ENCODE measurements at places on chromosomes 5 and 9.

DNA sequence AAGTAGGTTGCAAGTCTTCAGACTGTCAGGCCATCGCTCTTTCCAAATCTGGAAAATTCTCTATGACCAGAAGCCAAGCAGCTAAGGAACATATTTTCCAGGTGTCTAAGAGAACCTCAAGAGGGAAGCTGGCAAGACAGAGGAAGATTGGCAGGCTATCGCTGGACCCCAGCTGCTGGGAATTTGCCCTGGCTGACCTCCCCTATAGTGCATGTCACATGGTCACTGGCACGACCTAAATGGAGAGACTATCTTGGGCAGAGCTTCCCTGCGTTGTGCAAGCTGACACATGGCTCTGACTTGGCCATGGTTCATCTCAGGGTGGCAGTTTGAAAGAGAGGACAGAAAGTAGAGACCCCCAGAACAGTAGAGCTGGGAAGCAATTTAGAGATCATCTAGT lies 104.9 kb upstream of the ZNF618 start:
- no peak for DNase-seq

DNA sequence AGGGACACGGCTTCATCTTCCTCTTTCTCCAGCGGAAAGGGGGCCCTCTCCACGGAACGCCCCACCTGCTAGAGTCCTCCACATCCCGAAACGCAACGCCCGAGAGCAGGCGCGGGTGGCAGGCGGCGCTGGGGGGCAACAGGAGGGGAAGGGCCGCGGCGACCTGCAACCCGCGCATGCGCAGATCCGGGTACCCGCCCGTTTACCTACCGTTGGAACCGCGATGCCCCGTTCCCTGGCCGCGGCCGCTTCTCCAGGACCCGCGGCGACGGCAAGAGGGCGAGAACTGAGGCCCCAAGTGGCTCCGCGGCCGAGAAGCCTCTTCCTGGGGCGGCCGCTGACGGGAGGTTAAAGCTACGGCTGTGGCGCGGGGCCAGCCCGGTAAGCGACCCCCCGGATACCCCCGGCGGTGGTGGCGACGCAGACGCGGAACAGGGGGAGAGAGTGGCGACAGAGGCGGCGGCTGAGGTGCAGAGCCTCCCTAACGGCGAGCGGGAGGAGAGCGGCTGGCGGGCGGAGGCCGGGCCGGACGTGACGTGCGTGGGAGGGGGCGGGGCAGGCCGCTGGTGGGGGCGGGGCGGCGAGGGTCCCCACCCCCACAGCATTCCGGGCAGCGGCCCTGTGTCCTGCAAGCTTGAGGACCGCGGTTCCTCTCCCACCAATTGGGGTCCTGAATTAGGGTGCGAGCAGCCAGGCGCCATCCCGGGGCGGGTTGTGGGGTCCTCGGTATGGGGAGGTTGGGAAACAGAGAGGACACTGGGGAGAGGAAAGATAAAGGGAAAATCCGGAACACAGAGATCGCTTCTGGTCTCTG lies at the start of gene FAM13B:
FAM13B (minus strand) TSS at position 508 of the 814 bp plus-strand sequence. CDS start 13,968 bp downstream, outside the sequence.
- DNase-seq = peak; percentile 79

- no peak for DNase-seq
Observed at GRCh38 chr5:120599576-120599975, 135.5 kb downstream of the PRR16 start.

DNA sequence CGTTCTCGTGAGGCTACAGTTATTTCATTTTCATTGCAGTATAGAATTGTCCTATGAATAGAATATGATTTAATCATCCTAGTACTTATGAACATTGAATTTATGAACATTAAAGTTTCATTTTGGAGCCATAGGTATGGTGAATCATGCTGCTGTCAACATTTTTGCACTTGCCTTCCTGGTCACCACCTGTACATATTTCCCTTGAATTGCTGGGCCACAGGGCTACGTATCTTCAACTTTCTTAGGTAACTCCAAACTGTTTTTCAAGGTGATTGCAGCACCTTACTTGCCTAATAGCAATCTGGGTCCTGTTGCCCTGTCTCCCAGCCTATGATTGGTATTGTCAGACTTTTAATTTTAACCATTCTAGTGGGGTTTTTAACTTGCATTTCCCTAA lies 6.5 kb upstream of the RNF145 start:
- no peak for DNase-seq

- no peak for DNase-seq
Observed at GRCh38 chr5:39498278-39498952, 73.6 kb upstream of the DAB2 start.

GRCh38 chr9:136047076-136047774 lies 47.9 kb downstream of the NACC2 start:
- DNase-seq = no peak

GRCh38 chr5:178241688-178242231 lies 9.2 kb upstream of the PHYKPL start:
- no peak for DNase-seq

DNA sequence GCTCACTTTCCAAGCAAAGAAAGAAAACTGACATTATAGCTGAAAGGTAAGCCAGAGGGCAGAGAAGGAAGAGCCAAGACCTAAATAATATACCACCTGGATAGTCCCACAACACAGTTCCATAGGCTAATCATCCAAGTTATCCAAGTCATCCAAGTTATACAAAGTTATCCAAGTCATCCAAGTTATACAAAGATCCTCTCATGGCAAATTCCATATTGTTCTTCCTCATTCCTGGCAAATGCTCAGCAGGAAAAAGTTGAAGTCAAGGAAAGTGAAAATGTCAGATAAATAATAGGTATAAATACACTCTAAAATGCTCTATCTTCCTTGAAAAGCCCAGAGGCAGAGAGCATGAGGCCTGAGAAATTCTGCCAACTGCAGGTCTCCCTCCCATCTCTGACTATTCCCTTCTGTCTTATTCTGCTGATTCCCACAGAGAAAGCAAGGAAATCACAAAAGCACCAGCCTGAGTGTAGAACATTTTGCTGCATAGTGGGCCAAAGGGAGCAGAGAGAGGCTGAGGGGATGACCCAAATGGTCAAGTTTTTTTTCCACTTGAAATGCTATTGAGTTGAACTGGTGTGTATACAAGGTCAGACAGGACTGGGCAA lies 12.5 kb downstream of the MCTP1 start:
- DNase-seq = peak; percentile 72

GRCh38 chr5:56490971-56491468 lies 257.9 kb upstream of the ANKRD55 start:
- no peak for DNase-seq

- no peak for DNase-seq
Observed at GRCh38 chr5:129078660-129079059, 15.9 kb upstream of the ISOC1 start.

GRCh38 chr9:134283692-134284265 lies 42.5 kb upstream of the RXRA start:
- peak; percentile 4 for DNase-seq

GRCh38 chr9:134677743-134678142 lies 36.1 kb downstream of the COL5A1 start:
- no peak for DNase-seq

- DNase-seq = no peak
Observed at GRCh38 chr9:137716694-137717287, 98.0 kb downstream of the EHMT1 start.

- DNase-seq = no peak
Observed at GRCh38 chr9:101578378-101578777, 16.4 kb downstream of the PPP3R2 start.

- DNase-seq = no peak
Observed at GRCh38 chr9:94183240-94183999, 75.7 kb upstream of the ZNF169 start.

GRCh38 chr9:130262771-130263170 lies 2.8 kb upstream of the HMCN2 start:
- no peak for DNase-seq

DNA sequence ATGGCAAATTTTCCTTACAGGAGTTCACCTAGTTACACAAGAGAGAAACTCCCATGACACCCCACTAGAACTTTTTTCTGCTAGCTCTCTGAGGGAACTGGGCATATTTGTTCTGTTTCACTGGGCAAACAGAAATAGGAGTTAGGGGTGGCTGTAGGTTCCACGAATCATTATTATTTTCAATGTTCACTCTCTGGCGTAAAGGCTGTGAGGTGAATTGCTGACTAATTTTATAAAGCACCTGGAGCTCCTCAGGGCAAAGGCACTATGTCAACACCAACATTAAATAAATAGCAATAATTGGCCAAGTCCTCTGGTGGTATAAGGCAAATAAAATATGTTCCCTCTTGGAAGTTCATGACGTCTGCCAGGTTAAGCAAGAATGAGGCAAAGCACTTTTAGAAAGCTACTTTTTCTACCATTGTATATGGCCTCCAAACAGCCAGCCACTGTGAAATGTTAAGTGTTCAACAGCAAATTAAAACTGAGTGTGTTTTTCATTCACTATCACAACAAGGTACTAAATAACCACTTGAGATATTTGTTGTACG lies 344.6 kb downstream of the PDE4D start:
- DNase-seq = no peak

- no peak for DNase-seq
Observed at GRCh38 chr5:171424726-171425125, 5.3 kb downstream of the FGF18 start.

- no peak for DNase-seq
Observed at GRCh38 chr5:14149672-14150274, 6.6 kb downstream of the TRIO start.

DNA sequence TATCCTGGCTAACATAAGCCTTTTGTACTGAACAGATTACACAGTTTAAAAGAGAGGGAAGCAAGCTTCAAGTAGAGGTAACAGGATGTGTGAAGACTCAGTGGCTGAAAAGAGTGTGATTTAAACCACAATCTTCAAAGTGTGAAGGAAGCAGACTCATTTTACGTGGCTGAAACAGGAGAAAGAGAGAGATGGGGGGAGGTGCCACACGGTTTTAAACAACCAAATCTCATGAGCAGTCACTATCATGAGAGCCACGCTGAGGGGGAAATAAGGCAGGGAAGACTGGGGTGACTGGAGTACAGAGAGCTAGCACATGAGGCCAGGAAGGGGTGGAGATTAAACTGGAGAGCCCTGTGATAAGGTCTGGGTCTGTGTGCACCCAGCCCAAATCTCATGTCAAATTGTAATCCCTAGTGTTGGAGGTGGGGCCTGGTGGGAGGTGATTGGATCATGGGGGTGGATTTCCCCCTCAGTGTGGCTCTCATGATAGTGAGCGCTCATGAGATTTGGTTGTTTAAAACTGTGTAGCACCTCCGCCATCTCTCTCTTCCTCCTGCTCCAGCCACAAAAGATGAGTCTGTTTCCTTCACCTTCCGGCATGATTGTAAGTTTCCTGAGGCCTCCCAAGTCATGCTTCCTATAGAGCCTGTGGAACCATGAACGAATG lies 318.6 kb upstream of the CD180 start:
- no peak for DNase-seq

DNA sequence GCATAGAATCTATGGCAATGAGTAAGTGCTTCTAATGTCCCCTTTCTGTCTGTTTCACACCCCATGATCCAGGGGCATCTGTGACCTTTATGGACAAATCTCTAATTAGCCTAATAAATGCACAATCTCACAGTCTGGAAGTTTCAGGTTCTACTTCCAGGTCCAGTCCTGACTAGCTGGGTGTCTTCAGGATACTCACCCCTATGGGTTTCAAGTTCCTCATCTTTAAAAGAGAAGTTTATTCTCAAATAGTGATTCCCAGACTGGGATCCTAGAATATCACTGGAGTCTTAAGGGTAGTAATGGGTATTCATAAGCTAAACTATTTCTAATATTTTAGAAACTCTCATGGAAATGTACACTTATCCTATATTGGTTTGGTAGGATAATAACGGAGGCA lies 77.2 kb upstream of the ABCA1 start:
- DNase-seq = no peak

GRCh38 chr5:61569353-61569752 lies 237.3 kb downstream of the ZSWIM6 start:
- DNase-seq = no peak

DNA sequence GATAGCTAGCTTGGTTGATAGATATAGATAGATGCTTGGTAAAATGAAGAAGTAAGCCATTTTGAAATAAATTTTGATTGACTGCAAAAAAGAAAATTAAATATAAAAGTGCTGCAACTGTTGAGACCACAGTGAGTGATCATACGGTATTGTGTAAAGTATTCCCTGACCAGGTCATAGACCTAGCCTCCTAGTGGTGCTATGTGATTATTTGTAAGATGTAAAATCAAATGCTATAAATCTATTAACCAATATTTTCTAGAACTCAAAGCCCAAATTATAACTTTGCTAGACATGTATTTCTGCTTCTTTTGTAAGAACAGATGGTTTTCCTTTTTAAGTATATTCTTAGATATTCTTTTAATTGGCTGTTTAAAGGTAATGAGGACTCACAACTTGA lies 480.2 kb upstream of the PTPRD start:
- no peak for DNase-seq

DNA sequence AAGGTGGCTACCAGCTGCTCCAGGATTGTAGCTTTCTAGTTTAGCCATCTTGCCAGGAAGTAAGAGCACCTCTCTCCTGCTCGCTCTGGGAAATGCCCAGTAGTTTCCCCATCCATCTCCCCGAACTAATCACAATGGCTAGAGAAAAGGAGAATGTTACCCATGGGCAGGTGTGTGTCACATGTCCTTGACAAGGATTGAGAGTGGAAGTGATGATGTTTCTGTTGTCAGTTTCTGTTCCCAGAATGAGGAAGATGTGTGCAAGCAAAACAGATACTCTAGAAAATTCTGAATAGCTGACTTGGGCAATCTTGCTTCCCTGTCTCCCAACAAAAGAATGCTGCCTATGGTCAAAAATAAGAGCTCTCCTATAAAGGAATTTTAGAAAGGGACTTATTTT lies 429.5 kb downstream of the EBF1 start:
- no peak for DNase-seq

GRCh38 chr5:180018347-180019060 lies 53.1 kb downstream of the RNF130 start:
- DNase-seq = no peak

DNA sequence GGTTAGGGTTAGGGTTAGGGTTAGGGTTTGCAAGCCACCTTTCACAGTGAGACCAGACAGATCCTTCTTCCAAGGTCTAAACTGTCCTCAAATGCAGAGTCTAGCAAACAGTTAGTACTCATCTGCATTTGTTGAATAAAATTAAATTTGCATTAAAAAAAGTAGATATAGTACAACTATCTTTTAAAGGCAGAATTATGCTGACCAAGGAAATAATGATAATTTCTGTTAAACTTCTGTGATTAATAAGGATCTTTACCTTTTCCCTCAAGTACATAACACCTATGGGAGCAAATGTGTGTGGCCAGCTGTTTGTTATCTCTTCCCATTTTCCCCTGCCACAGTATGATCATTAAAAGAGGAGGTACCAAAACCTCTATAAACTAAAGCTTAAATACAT lies 19.8 kb downstream of the PUM3 start:
- DNase-seq = no peak

- no peak for DNase-seq
Observed at GRCh38 chr5:51476431-51476830, 93.2 kb downstream of the ISL1 start.

All from G401 (cell line).